ENCODE measurements at places on chromosomes 7 and 10.

DNA sequence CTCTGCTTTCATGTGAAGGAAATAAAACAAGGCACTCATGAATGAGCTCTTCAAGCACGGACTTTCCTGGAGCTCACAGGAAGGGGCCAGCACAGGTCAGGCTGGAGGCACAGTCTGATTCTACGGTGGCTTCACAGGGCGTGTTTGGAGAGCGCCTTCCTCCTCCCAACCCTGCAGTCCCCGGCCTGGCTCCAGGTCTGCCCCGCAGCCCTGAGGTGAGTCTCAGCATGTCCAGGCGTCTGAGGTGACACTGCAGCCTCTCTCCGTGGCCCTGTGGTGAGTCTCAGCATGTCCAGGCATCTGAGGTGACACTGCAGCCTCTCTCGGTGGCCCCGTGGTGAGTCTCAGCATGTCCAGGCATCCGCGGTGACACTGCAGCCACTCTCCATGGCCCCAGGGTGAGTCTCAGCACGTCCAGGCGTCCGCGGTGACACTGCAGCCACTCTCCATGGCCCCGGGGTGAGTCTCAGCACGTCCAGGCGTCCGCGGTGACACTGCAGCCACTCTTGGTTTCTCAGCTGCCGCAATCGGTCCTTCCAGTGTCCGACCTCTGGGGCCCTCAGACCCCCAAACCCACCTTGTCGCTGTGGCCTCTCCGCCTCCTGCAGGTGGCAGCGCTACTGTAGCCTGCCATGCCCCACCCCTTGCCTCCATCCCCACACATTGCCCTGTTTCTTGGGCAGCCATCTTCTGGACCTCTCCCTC lies 381.7 kb downstream of the DNAJB6 start:
- no peak for DNase-seq

- no peak for DNase-seq
These were observed 72.0 kb downstream of the VWA2 start for GRCh38 chr10:114311023-114311422.

DNA sequence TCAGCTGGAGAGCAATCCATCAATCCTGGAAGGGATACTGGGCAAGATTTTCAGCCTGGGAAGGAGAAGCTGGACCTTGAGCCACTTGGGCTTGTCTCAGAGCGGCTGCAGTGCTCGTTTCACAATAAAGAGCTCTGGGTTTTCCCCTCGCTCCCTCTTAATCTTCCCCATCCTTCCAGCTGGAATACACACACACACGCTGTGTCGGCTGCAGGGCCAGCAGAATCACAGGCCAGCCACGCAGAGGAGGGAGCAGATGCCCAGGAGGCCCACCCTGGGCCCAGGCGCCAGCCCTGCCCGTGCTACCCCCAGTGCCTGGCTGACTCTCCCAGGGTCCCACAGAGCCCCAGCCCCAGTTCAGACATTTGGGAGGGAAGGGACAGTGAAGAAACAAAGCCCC lies 255.1 kb downstream of the TNS3 start:
- DNase-seq: no peak

GRCh38 chr7:92793656-92794205 lies 42.6 kb downstream of the CDK6 start:
- DNase-seq: no peak

GRCh38 chr7:70392877-70393435 lies 739.0 kb upstream of the GALNT17 start:
- DNase-seq: no peak

DNA sequence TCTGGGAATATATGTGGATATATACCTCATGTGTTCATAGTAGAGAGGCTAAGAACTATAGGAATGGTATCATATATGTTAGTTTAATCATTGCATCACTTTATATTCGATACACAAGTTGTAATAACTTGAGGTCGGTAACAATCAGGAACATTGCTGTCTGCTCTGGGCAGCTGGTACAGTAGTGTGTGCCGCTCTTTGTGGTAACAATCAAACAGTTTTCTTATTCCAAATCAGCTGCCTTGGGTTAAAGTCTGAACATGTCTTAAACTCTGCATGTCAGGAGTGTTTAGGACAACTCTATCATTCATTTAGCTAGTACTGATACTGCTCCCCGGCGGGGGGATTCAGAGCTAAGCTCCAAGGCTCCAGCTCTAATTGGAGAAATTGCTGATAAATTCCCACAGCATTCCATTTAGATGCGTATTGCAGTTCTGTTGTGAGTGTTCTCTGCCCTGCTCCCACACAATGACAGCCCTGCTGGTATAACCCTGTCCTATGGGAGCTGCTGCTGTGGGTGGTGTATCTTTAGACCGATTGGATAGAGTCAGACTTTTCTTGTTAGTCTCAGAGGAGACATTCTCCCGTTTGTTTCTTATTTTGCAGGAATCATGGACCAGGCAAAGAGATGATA lies 707.5 kb upstream of the FZD8 start:
- no peak for DNase-seq

DNA sequence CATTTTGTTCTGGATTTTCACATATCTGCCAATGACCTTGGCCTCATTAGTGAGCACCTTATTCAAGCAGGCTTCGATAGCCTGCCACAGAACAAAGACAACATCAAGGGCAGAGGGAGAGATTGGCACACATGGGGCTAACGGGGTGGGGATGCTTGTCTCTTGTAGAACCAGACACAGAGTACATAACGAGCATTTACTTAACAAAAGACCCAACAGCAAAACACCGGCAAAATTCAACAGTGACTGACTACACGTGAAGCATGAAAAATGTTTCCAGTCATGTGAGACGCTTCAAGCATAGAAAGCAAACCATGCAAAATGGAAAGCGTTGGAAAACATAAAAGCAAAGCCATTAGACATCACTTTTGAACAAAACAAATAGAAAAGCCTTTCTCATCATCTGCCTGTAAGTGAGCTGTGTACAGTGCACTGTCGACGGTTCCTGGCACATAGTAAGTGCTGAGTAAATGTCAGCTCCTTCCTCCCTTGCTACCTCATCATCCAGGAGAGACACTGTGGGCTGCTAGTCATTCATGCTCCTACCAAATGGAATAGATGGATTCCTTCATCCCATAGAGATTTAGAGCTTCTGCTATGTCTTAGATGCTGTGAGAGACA lies 134.4 kb upstream of the AGK start:
- no peak for DNase-seq

DNA sequence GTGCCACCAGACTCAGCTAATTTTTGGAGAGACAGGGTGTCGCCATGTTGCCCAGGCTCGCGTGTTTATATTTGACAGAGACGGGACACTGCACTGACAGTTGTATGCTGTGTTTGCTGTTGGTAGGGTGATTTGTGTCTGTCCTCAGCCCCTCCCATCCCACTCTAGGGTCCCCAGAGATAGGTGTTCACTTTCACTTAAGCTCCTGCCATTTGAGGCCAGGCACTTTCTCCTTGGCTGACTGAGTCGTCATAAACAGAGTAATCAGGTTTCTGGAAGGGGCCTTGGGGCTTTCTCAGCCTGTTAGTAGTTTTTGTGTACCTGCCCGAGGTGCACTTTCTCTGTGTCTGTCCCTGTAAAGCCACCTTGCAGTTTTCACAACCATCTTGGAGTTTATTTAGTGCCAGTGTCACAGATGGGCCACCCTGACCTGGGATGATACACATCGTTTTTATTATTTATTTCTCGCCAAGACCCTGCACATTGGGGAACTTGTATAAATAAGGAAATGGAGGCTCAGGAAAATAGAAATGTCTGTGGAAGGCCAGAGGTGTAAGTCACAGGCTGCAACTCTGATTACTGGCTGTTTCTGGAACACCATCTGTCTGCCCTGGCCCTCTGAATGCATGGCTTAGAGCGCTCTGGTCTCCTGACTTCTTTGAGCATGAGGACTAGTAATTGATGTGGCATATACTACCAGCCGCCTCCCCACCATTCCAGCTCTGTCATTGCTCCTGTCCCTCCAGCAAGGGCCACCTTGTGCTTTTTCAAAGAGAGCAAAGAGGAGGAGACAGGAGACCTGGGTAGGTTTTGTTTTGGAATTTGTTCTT lies 81.9 kb upstream of the PDCD4 start:
- DNase-seq: no peak

GRCh38 chr7:107494884-107495283 lies 25.0 kb downstream of the GPR22 start:
- DNase-seq: no peak

GRCh38 chr7:2859952-2860351 lies 15.8 kb upstream of the GNA12 start:
- no peak for DNase-seq
